ENCODE measurements at places on chromosomes 1 and 21. TPM values are rescaled to one million over a fixed set of nuclear protein-coding genes. Genes with fewer than 3 reads are reported as not detected.
A peak's percentile ranks its signal among the peaks of the same experiment; 100 is the strongest.

GRCh38 chr1:108816049-108816893 lies 40.6 kb downstream of the AKNAD1 start:
- DNase-seq, result peak; percentile 76

DNA sequence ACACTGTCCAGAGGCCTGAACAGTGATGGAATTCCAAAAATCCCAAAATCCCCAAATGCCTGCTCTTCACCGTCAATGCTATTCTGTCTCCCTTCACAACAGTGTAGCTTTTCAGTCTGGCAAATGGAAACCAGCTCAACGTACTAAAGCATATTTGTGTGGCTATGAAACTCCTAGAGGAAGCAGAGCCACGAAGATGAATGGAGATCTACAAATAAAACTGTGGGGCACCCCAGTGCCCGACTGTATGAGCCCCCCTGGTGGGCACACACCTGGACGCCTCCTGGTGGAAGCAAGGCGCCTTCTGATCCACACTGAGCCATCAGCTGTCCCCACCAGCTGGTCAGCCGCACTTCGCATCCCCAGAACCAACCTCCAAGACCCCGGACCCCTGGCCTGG lies 129.1 kb upstream of the SOD1 start:
- DNase-seq, result no peak

- no peak for DNase-seq
Observed at GRCh38 chr21:33831962-33832659, 83.5 kb downstream of the ATP5PO start.

DNA sequence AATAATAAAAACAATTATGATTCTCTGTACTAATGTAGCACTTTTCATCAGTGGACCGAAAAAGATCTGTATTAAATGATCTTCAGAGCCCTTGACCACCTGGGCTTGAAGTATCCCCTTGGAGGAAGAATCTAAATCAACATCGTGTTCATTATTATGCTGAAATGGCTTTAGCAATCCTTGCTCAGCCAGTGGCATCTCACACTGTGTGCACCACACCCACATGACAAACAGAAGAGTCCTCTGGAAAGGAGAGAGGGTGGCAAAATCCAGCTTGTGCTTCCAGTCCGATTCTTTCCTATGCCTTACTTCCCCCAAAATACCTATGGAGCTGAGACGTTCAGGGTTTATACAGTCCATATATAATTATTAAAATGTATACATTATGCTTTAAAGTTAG lies 318.5 kb upstream of the RUNX1 start:
- no peak for DNase-seq

GRCh38 chr1:2547210-2548067 lies 8.7 kb upstream of the TNFRSF14 start:
- DNase-seq, result no peak

ATAD3C gene
- 3.1 TPM for total RNA-seq

FAAH gene
- 62.9 TPM for total RNA-seq
